Activated CD4-positive, alpha-beta T cell treated with anti-CD3 and anti-CD28 coated beads for 4 hours (primary cell): ENCODE measurements at places on chromosomes 11 and 22.

DNA sequence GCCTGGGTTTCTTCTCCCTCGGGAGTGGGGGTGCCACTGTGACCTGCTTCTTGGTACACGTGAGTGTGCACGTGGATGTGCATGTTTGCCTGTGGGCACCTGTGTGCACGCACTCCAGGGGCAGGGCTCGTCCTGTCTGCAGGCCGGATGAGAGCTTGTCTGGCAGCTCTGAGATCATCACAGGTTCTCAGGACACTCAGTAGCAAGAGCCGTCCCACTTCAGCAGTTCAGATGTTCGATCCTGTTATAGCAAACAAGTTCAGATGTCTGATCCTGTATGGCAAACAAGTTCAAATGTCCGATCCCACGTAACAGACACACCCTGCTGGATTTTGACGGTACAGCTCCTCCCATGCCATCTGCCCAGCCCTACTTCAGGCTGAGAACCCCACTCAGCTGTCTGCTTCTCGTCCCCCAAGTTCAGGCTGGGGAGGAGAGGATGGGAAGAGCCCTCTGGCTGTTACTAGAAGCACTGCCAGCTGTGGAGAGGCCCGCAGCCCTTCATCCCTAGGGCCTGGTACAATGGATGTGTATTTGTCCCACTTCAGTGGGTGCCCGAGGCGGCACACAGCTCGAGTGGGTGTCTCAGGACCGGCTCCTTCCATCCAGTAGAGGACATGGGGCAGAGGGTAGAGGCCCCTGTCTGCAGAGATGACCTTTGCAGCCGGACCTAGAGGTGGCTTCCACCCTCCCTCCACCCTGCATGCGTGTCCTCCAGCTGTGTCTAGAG lies 1126.9 kb downstream of the BRD1 start:
- no peak for DNase-seq

DNA sequence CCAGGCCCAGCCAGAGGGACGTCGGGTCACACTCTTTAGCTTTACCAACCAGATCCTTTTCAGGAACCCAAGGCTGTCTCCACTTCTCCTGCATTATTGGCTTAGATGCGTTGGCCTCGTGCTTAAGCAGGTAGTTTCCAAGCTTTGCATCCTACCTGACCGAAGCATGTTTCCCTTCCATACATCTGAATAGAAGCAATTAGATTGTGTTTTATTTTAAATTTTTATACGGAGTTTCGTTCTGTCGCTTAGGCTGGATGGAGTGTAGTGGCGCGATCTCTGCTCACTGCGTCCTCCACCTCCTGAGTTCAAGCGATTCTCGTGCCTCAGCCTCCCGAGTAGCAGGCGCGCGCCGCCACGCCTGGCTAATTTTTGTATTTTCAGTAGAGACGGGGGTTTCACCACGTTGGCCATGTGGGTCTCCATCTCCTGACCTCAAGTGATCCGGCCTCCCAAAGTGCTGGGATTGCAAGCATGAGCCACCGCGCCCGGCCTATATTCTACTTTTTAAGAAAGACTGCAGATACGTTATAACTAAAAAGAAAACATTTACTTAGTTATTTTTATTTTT lies 677 bp downstream of the DYNC2H1 start:
- no peak for DNase-seq

DNA sequence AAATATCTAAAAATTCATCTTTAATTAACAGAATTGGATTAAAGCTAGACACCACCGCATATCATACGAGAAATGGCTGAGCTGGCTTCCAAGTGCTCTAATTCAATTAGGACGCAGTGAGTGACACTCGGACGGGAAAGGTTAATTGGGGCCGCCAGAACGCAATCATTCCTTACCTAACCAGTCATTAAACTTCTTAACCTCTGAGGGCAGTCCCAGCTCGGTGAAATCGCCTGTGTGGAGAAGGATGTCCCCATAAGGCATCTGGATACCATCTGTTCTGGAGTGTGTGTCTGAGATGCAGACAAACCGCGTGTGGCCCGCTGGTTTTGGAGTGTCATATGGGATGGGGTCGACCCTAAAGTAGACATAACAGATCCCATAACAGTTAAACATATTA lies 50.3 kb downstream of the MPPED2 start:
- DNase-seq, result no peak

DNA sequence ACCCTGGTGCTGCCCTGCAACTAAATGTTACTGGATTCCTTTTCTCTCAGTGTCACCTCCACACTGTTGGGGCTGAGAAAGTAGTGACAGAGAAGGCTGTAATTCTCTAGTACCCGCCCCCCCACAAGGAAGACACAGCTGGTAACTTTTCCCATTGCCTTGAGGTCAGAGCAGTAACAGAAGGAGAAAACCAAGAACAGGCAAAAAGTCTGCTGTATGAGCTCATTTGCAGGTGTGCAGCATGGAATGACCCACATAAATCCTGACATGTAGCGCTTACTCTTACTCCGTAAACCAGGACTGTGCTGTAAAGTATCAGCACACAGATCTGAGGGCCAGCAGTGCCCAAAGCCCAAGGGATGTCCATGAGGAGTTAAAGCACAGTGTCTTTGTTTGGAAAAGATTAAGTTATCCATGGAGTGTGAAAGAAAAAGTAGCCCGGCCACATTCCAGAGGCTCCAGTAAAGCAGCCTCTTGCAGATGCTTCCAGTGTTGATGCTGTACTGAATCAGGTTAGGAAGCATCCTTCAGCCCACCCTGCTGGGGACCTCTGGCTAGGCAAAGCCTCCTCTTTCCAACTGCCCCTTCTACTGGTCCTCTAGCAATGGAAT lies 120.7 kb downstream of the PLEKHA7 start:
- no peak for DNase-seq

DNA sequence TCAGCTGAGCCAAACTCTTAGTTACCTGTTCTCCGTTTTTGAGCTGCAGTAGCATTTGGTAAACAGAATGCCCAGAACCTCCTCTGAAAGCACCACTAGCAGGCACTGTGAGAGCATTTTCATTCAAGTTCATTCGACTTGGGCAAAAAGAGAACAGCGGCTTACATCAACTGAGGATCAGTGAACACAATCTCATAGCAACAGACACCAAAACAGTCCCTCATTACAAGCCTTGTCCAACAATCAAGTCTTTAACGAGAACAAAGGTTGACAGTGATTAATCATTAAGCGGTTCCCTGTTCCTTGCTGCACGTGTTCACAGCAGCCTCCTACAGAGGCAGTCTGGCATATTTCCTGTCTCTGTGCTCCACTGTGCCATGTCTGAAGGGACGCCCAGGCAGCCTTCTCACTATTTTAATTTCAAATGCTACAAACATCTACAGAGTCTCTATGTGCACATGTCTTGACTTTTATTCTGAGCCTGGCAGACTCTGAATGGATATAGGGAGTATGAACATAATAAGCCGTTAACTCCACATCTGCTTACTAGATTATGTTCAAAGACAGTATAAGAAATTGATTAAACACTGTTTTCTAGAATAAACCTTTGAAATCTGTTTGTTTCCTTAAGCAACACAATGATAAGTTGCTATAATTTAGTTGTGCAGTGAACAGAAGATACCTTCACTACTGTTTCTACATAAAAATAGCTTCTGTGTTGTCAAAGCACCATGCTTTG lies 88.3 kb upstream of the MTMR2 start:
- peak; percentile 66 for DNase-seq

GRCh38 chr22:40157330-40157945 lies 20.3 kb upstream of the TNRC6B start:
- DNase-seq, result no peak
